ENCODE measurements at places on chromosomes 2 and 18.

DNA sequence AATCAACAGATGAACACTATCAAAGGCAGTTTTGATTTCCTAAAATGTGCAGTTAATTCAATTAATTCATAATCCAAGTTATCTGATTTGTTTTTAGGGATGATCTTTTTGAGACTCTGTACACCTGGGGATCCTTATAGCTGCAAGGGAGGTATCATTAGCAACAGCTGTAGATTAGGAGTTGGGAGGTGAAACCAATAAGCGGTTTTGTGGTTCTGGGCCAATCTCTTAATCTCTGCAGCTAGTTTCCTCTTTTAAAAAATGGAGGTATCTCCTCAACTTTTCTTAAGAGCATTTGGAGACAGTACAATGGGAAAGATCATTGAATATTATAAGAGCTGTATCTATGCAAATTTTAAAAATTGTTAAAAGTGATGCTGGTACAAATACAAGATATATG lies 126.0 kb downstream of the MC4R start:
- no peak for DNase-seq

DNA sequence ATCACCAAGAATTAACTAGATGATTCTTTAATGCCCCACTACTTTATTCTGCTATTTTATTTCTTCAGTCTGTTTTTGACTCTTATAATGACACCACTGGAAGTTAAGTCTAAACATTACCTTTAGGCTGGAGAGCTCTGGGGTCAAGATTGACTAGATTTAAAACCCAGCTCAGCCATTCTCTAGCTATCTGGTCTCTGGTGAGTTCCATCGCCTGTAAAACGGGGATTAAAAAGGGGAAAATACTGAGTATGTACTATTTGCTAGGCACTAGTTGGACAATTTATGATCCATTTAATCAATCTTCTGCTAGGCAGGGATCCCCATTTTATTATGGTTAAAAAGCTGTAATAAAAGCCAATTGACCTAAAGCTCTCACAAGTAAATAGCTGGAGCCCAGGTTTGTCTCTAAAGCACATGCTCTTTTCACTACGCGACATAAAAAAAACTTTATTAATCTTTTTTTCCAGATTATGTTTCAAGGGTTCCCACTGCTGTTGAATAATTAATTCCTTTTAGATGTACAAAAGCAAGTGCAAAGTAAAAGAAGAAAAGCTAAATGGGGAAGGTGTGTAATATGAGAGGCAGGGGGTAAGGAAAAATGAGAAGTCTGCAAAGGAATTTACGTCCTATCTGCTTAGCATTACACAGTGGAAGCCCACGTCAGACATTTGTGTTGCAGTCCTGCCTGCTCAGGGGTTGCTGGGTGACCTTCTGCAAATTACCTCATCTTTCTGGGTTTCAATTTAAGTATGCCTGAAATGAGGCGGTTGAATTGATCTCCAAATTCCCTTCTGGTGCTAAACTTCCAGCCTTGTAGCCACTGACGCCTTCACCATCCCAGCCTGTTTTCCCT lies 918 bp upstream of the NABP1 start:
- DNase-seq, result peak; percentile 32

DNA sequence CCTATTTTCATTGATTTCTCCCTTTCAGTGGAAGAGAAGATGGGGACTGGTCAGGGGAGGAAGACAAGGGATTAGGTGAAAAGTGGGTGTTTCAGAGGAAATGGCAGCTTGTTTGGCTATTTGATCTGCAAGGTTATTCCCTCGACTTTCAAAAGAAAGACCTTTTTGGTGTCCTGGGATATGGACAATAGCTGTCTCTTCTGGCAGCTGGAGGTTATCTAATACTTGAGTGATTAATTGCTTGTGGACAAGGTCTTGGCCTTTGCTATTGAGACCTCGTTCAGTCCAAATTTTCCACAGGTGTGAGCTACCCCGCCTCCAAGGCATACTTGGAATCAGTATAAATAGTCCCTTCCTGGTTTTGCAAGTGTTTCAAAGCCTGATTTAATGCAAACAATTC lies 33.3 kb upstream of the TRAPPC8 start:
- no peak for DNase-seq

DNA sequence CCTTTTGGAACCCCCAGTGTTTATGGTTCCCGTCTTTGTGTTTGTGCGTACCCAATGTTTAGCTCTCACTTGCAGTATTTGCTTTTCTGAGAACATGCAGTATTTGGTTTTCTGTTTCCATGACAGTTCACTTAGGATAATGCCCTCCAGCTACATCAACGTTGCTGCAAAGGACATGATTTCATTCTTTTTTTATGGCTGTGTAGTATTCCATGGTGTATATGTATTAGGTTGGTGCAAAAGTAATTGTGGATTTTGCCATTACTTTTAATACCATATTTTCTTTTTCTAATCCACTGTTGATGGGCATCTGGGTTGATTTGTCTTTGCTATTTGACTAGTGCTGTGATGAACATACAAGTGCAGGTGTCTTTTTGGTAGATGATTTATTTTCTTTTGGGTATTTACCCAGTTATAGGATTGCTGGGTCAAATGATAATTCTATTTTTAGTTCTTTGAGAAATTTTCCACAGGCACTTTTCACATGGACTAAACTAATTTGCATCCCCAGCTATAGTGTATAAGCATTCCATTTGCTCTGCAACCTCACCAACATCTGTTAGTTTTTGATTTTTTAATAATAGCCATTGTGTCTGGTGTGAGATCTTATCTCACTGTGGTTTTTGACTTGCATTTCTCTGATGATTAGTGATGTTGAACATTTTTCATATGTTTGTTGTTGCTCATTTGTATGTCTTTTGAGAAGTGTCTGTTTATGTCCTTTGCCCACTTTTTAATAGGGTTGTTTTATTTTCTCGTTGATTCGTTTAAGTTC lies 63.6 kb downstream of the CERS6 start:
- DNase-seq, result no peak

DNA sequence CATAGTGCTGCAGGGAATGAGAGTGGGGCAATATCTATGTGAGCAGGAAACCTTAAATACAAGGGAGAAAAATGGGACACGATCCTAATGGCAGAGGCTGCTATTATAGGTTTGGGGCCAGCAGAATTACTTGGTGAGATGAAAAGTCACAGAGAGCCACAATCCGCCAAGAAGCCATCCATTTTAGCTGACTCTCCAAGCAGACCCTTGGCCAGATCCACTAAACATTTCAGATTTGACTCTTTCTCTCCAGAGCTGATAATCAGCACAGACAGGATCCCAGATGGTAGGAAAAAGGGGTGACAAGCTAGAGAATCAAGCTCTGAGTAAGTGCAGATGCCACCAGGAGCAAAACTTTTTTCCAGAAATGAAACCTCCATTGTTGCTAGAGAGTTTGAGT lies 61.5 kb downstream of the MAPK4 start:
- no peak for DNase-seq

DNA sequence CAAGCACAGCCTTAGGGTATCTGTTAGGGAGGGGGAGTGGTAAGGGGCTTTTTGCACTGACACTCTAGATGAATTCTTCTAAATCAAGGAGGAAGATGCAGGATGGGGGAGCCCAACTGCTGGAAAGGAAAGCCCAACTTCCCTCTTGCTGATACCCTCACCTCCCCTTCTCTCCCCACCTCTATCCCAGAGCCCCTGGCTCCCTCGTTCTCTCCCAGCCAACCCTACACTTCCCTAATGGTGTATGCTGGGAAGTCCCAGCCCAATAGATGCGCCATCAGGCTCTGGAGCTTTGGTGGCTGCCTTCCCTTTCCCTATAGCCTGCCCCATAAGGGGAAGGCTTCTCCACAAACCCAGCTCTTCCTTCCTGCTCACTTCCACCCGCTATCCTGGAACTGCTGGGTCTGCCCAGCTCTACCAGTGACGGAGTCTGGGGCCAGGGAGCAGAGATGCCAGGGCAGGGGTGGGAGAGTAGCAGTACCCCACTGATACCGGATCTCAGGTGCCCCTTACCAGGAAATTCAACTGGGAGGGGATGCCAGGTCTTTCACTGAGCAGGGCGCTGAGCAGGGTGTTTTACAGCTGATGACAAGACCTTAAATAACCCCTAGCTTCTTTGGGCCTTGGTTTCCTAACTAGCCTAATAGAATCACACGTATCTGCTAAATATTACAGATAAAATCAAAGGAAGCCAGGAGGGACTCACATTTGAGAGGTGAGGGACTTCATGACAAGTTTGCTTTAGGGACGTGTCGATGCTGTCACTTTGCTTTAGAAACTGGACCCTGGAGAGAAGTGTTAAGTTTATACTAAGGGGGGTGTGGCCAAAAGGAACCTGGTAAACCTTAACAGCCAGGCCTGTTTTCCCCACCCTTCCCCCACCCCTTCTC lies 82.6 kb downstream of the DNMT3A start:
- DNase-seq, result no peak

- DNase-seq, result no peak
These were observed 21.7 kb upstream of the ZBTB14 start for GRCh38 chr18:5317186-5317585.

- no peak for DNase-seq
These were observed 92.8 kb downstream of the NFATC1 start for GRCh38 chr18:79488311-79489050.

GRCh38 chr18:57754577-57755338 lies 48.4 kb downstream of the ATP8B1 start:
- DNase-seq, result no peak

DNA sequence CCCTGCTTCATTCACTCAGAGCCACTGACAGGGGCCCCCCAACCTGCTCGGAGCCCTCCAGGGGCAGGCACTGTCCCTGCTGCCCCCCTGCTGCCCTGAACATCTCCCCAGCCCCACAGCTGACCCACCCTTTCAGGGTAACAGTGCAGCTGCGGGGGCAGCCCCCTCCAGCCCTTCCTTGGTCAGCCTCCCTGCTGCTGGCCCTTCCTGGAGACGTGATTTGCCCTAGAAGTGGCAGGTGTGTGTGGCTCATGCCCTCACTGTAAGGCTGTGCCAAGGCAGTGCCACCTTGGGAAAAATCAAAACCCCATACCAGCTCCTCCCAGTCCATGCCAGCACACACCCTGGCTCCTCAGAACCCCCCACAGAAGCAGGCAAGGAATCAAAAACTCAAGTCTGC lies 184.2 kb upstream of the HDAC4 start:
- no peak for DNase-seq

DNA sequence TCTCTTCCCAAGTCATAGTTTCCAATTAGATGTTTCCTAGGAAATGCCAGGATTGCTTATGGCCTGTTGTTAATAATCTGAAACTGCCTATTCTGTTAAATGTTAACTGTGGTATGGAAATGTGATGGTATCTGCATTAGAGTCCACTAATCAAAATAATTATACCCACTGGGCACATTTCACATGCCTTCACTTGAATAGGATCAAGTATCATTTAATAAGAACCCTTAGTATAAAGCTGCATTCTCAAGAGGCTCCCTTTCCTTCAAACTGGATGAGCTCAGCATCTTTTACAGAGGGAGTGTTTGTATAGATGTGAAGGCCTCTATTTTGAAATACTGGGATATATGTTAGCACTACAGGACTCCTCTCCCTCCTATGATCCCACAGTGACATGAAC lies 477.2 kb upstream of the VRK2 start:
- no peak for DNase-seq

DNA sequence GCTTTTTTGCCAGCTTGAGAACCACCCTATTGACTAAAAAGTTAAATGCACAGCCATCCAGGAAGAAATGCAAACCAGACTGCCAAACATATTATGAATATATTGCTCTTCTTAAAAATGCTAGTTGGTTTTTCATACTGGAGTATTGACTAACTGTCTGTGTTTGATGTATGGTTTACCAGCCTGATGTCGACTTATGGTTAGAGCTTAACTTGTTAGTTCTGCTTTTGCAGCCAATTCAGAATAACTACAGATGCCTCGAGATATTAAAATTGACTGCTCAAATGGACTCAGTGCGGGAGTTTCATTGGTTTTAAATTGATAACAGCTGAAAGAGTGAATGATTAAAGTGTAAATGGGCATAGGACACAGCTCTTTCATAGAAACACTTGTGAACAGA lies 369.8 kb downstream of the ARHGAP15 start:
- no peak for DNase-seq

GRCh38 chr2:8123464-8123863 lies 558.4 kb upstream of the ID2 start:
- no peak for DNase-seq

GRCh38 chr2:85015653-85016360 lies 44.8 kb downstream of the KCMF1 start:
- no peak for DNase-seq

- DNase-seq, result no peak
These were observed 16.6 kb downstream of the INPP5D start for GRCh38 chr2:233076749-233077148.

GRCh38 chr2:6648596-6649247 lies 217.0 kb downstream of the CMPK2 start:
- DNase-seq, result no peak

GRCh38 chr2:127174136-127174535 lies 46.0 kb downstream of the CYP27C1 start:
- DNase-seq, result peak; percentile 34

DNA sequence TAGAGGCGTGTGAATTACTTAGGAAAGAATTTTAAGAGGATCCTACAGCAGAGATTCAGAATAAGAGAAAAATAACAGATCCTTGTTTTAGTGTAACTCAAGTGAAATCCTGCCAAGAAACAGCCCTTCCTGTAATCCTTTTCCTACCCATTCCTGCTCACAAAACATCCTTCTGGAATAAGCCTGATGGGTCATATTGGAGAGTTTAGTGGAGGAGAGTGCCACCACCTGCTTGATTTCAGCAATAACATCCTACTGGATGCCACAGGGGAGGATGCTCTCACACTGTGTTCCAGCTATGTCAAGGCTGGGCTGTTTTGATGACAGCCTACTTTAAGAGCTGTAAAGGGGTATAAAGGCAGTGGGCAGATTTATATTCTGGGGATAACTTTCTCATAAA lies 54.8 kb upstream of the CCDC178 start:
- DNase-seq, result peak; percentile 34

DNA sequence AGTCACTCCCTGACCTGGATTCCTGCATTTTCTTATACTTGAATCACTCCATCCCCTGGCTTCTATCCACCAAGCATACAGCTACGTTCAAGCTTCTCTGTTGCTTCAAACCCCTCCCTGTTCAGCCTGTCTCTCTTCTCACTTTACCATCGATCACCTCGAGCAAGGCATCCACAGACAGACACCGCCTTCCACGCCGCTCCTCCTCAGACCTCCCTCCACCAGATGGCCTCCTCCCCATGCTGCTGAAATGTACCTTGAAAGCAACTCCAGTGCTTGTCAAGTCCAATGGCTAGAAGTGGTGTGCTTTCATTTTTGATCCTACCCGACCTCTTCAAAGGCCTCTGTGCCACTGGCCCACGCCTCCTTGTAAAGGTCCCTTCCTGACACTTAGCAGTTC lies 131.3 kb upstream of the ACAA2 start:
- DNase-seq, result peak; percentile 7
